Pancreas (tissue), 10 donors: ENCODE measurements at places on chromosomes 5 and 9. TPM values are rescaled to one million over a fixed set of nuclear protein-coding genes. Genes with fewer than 3 reads are reported as not detected.

DNA sequence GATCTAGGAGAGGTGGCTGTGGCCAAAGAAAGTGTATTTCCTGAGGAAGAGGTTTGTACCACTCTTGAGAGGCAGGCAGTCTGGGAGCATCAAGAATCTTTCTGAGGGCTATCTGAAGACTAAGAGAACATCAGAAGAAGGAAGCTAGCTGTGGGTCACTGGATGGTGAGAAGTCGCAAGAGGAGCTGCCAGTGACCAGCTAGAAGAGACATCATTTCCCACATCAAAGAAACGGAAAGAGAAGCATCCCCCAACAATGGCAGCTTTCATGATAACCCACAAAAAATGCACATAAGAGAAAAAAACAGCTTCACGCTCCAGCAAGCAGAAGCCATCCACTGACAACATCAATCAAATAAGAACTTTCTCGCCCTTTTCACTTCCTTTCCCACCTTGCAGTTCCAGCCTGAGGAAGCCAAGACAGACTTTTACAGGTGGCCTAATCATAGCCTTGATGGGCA lies 25.0 kb upstream of the CEP78 start:
- DNase-seq, result no peak

The SYK gene
- 10.6 TPM for total RNA-seq

DNA sequence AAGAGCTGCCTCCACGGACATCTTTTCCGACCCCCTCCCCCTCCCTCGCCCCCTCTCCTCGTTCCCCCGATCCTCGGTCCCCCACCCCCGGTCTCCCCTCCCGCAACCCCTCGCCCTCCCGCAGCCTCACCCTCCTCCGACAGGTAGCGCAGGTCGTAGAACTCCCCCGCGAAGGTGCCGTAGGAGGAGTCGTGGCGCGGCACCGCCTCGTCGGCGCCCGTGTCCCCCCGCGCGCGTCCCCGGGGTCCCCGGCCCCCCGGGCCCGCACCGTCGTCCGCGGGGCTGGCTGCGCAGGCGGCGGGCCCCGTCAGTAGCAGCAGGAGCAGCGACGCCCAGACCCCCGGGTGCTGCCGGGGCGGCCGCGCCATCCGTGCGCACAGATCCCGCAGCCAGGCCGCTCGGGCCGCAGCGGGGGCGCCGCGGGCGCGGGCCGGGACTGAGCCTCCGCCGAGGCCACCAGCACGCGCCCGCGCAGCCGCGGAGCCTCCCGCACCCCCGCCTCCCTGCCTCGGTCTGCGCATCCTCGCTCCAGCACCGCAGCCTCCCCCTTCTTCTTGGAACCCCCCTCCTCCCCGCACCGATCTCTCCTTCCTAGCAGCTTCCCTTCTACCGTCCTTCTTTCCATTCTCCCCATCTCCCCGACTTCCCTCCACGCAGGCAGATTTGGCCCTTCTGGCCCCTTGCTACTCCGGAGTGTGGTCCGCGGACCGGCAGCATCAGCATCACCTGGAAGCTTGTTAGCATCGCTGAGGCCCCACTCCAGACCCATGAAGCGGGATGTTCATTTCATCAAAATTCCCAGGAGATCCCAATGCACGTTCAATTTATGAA lies at the start of gene FRRS1L:
Gene FRRS1L (minus strand): TSS at position 479 of the 831 bp plus-strand sequence. CDS start 111 bp downstream, at position 368.
- DNase-seq, result no peak

The SLC25A2 gene
- 0.20 TPM for total RNA-seq

DNA sequence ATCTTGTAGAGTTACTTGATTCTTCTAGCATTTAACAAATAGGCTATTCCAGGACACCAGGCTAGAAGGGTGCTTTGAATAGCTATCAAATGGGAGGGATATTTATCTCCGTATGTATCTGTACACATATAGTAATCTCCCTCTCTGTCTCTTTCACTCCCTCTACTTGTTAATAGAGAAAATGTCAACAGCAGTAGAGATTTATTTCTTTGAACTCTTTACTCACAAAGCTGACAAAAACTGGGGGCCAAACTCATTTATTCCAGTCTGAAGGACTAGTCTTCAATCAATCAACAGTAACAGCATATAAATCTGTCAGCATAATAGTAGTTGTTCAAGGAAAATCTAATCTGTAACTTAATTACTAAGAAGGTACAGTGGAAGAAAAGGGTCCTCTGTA lies 78.2 kb upstream of the FER start:
- no peak for DNase-seq

GRCh38 chr5:55564721-55565120 lies 30.0 kb upstream of the PLPP1 start:
- no peak for DNase-seq

The PCAT7 gene
- total RNA-seq, result 0.46 TPM

- DNase-seq, result no peak
These were observed 395.6 kb upstream of the MPDZ start for GRCh38 chr9:13674926-13675637.

The ANKRD55 gene
- total RNA-seq, result not detected

DNA sequence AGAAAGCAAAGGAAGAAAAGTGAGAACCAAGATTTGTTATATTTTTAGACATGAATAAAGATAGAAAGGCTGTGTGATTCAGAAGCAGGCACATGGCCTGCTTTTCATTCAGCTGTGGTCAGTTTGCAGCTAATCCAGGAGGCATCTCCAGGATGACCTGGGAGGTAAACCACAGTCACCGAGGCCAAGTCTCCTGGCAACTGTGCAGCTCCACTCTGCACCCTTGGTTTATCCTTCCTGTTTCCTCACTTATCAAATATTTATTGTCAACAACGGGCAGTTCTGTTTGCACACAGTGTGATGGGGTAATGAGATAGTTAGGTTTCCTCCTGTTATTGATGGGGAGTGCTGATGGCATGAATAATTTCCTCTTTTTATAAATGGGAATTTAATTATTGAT lies 243.0 kb downstream of the PSAT1 start:
- no peak for DNase-seq

GRCh38 chr5:45696206-45696836 lies at the start of gene HCN1:
HCN1 (minus strand) TSS chr5:45696380.
- peak; percentile 94 for DNase-seq

GRCh38 chr5:140273401-140273877 lies 29.5 kb downstream of the PFDN1 start:
- DNase-seq, result no peak

The SPACA9 gene
- total RNA-seq, result 2.1 TPM
